ENCODE measurements at places on chromosomes 2 and 18.

DNA sequence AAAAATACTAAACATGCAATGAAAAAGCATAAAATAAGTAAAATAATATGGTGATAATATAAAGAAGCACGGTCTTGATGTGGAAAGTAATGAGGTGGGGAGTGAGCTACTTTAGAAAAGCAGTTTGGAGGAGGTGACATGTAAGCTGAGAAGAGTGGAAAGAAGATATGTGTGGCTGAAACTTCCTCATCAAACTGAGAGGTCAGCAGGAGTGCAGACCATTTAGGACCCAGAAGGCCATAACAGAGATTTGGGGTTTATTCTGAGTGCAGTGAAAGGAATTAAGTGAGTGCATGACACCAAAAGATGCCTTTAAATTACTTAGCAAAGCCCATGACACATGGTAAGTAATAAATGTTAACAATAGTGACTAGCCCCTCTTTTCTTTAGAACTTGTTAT, 24.4 kb upstream of the TMEM182 start:
- DNase-seq: no peak

DNA sequence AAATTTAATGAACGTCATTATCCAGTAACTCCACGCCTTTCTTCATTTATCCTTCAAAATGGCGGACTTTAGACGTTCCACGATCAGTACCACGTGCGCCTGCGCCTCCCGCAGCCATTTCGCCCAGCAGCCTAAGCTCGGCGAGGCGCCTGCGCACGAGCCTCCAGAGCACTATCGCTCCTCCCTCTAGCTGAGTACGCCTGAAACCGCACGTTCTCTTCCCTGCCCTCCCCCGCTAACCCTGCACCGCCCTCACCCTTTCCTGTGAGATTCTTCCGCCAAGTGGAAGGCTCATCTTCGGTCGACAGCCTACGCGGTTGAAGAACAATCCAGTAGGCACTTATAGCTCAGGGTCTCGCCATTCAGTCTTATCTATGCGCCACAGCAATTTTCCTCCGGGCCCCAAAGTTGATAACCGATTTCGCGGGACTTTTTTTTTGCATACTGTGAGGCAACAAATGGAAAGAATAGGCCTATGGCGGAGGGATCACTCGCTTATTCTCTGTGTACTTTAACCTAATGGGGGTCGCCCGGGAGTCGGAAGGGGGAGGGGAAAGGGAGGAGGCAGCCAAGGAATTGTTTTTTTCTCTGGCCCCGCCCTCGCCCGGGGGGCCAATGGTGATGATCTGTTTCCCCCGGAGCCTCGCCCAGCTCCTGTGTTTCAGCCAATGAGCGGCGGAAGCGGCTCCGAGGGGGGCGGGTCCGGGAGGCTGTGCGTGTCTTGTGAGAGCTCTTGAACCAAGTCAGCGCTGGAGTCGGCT, at the start of gene KDM3A:
Gene KDM3A, plus strand, starts transcription at position 741 of the 761 bp plus-strand sequence. CDS start 677 bp downstream, outside the sequence.
- DNase-seq: peak; percentile 99

DNA sequence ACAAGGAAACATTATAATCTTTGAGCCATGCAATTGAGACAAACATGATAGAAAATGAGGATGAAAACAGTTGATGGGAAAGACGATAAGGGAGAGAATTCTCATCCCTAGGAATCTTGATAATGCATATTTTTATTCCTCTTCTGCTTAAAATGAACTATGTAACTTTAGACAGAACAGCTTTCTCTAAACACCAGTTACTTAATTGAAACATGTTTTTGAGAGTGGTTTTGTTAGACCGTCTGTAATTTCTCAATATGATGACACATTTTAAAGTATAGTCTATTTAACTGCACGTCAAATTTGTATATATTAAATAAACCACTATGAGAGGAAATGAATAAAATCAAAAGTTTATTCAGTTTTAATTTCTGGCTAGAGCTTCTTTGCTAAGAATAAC, 1453.9 kb upstream of the NXPH2 start:
- DNase-seq: no peak

- DNase-seq: no peak
Observed at GRCh38 chr2:185787227-185788145, 48.9 kb downstream of the FSIP2 start.

DNA sequence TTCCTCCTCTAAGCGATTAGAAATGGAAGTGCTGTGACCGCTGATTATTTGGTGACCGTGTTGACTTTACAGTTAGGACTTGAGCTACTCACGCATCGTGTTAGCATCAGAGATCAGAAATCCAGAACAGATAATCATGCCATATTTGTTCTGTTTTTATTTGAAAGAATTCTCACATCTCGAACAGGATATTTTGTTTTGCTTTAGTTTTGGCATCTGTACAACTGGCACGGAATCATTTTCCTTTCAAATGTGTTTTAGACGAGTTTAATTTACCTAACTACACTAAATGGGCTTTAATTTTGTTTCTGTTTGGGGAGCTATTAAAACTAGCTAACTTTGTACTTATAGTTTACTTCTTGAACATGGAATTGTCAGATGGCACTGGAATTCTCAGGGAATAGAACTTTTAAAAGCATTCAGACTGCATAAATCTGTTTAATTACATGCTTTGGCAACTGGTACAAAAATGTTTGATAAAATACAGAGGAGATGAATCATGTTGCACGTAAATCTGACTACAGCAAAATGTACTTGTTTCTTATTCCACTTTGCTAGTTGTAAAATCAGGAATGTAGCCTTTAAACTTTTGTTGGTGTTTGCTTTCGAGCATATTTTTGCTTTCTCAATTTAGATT, 1.4 kb downstream of the ITPRID2 start:
- no peak for DNase-seq

- DNase-seq: no peak
Observed at GRCh38 chr2:21620771-21621170, 497.0 kb downstream of the TDRD15 start.

DNA sequence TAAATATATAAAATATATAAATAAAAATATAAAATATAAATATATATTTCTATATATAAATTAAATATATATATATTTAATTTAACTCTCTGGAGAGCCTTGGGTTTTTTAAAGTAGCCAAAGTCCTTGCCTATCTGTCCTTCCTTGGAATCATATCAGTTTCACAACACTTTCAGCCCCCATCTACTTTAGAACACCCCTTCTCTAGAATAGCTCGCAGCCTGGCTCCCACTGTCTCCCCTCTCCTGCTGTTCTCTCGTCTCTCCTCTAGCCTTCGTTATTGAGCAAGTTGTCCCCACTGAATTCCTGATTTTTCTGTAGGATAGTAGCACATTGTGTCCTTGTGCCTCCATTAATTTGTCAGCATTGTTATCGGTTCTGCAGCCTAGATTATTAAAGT, 677.0 kb downstream of the RNF144A start:
- DNase-seq: no peak

DNA sequence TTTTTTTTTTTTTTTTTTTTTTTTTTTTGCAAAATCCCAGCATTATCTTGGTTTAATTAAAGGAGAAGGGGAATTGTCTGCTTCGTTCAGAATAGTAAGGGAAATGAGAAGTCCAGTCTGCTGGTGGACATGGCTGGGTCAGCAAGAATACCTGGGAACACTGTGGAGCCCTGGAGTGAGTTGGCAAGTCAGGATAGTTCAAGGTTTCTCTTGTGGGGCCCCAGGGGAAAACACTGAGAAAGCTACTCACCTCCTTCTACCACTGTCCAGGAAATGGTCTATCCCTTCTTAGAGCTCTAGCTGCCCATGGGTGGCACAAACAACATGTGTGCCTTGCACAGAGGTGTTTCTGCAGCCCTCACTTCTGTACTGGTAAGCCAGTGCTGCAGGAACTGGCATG, 169.1 kb upstream of the SIX2 start:
- no peak for DNase-seq

DNA sequence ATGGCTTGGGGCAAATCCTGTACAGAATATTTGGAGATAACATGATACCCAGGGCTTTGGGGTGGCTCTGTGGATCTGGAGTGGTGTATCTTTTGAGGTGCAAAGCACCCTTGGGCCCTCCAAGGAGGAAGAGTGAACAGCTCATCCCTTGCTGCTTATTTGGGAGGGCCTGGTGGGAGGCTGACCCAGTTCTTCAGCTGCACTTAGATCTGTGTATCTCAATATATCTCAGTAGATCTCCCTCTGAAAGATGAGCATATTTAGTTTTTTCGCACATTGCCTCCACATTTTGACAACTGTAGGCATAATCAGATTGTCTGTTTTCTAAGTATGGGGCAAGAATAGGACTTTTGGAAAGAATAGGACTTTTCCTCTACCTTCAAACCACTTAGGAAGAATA, 2.8 kb downstream of the TRIM54 start:
- no peak for DNase-seq

DNA sequence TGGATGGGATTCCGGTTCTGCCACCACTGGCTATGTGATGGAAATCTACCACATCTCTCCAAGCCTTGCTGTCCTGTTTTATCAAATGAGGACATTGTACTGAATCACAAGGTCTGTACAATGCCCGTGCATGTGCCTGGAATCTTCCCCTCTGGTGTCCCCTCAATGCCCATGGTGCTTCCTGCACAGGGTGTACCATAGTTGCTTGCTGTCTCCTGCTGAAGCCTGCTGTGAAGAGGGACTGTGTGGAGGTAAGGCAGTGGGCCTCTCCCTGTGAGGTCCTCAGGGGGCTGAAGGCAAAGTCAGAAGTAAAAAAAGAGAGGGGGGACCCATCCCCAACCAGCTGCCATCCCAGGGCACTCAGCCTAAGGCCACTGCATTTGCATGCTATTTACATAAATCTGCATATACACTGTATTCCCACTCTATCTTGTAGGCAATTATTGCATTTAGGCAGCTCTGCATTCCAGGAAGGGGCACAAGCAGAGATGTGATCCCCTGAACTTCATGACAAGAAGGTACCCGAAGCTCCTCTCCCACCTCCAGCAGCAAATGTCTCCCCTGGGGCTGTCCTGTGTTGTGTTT, 9.1 kb upstream of the STEAP3 start:
- no peak for DNase-seq

GRCh38 chr2:240482141-240482540, 46.7 kb downstream of the GPC1 start:
- DNase-seq: no peak

- DNase-seq: no peak
Observed at GRCh38 chr2:11495844-11496681, 30.1 kb upstream of the E2F6 start.

GRCh38 chr18:5894611-5895298, 567 bp downstream of the TMEM200C start:
- DNase-seq: peak; percentile 62

- no peak for DNase-seq
Observed at GRCh38 chr2:86224645-86225355, 25.5 kb downstream of the MRPL35 start.

DNA sequence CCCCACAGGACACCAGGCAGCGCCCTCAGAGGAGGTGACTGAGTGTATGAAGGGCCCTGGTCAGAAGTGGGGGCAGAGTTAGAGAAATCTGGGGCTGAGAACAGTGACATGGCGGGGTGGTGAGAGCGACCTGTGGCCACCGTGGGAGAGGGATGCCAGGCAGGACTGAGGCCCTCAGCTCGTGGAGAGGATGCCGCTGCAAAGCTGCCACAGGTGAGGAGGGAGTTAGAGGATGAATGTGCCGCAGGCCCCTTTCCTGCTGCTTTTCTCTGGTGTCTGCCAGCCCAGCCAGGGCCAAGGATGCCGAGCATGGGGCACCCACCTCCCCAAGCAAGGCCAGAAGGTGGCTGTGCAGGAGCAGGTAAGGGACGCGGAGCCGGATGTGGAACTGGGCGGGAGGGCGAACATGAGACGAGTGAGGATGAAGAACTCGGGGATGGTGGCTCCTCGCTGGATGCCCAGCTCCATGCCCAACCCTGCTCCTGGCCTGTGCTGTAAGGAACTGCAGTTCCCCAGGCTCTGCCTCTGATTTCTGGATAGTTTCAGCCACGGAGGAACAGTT, 269.2 kb upstream of the HDAC4 start:
- no peak for DNase-seq

GRCh38 chr2:228367356-228367755, 185.9 kb upstream of the SPHKAP start:
- peak; percentile 82 for DNase-seq

- DNase-seq: no peak
Observed at GRCh38 chr18:38025433-38026038, 459.9 kb upstream of the CELF4 start.

- DNase-seq: no peak
Observed at GRCh38 chr2:187877391-187877790, 323.2 kb upstream of the TFPI start.

GRCh38 chr18:11283479-11284161, 134.3 kb upstream of the PIEZO2 start:
- no peak for DNase-seq

GRCh38 chr2:20919297-20919800, 96.4 kb upstream of the LDAH start:
- no peak for DNase-seq

- no peak for DNase-seq
Observed at GRCh38 chr2:118091140-118091478, 2.8 kb downstream of the INSIG2 start.

DNA sequence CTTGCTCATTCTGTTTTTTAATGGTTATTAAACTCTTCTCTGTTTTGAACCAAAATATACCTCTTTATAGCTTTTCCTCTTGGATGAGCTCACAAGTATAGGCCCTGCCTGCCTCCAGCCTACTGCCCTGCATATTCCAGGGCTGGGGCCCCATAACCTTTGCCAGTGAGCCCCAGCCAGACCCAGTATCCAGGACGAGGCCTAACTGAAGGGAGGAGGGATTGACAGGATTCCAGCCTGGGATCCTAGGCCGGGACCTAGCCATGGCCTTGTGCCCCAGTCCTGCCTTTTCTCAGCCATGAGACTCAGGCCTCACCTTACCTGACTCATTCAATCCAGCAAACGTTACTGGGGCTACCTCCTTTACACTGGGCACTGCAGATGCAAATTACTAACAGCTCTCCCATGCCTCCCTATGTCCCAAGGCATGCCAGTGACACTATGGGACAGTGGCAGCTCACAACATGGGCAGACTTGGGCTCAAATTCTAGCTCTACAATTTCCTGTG, 159.2 kb downstream of the DDX1 start:
- DNase-seq: no peak

DNA sequence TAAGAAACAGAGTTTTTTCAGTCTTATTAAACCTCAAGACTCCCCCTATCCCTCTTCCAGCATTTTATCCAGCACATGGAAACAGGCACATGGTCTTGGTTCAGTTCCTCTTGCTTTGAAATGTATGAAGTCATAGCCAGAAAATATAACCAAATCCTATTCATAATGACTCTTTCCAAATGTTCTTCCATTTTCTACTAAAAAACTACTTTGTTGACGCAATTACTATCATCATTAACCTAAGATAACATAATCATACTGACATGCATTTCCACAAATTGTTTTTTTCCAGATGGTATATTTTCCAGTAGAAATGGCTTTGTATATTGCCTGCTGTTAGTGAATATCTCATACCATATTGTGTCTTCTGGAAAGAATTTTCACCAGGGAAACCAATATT, 261.3 kb downstream of the PID1 start:
- no peak for DNase-seq

GRCh38 chr18:1304392-1304992, 399.8 kb downstream of the ADCYAP1 start:
- no peak for DNase-seq

DNA sequence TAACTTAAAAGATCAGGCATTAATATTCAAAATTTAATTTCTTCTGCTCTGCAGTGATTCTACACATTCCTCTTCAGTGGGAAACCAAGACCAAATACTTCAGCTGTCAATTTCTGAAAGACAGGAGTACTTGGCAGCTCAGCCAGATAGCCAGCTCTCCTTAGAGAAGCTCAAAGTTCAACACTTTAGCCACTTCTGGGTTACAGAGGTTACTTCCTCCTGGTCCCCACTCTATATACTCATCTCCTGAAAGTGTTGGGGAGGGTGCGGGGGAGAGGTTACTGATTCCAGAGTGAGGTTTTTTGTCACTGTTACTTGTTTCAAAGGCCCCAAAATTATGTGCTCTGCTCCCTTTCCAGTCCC, 4.1 kb downstream of the CYTIP start:
- DNase-seq: no peak

All from NCI-H345 (cell line).